Stimulated activated CD8-positive, alpha-beta memory T cell treated with anti-CD3 and anti-CD28 coated beads, Interleukin-15, amount 100 ng/mL, for 1 hour (primary cell): ENCODE measurements at places on chromosomes 3 and 15.

GRCh38 chr3:119160361-119160760 is 13.0 kb upstream of the UPK1B start:
- DNase-seq = no peak

DNA sequence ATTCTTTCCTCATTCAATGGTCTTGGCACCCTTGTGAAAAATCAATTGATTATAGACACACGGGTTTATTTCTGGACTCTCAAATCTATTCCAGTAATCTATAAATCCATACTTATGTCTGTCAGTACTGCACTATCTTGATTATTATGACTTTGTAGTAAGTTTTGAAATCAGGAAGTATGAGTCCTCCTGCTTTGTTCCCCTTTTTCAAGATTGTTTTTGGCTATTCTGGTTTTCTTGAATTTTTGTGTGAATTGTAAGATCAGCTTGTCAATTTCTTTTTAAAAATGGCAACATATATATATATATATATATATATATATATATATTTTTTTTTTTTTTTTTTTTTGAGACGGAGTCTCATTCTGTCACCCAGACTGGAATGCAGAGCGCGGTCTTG is 32.3 kb upstream of the CFAP20DC start:
- DNase-seq = no peak

- DNase-seq = no peak
These were observed 29.1 kb downstream of the CRYGS start for GRCh38 chr3:186515125-186515524.

DNA sequence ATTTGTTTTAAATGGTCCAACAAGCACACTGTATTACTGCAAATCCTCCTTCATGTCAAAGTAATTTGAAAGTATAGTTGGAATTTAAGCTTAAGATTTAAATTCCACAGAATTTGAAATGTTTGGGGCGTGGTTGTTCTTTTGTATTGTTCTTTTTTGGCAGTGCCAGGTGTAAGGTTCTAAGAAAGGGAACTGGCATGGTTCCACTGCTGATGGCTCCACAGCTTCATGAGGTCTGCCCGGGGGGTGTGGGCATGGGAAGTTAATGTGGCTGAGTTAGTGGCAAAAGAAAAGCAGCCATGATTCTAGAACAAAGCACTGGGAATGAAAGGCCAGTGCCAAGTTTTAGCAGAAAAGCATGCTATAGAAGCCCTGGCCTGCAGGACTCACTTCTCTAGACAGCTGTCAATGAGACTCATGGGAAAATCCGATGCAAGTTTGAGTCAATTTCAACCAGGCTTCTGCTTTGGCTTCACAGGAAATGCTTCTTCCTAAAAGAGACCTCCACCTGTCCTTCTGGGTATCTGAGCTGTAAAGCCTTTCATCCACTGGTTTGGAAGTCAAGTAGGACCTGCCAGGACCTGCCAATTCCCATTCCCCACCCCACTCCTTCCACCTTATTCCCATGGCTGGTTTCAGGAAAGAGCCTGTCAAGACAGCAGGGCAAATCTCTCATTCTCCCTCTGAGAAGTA is 18.9 kb downstream of the CDCP1 start:
- no peak for DNase-seq

- no peak for DNase-seq
These were observed 90.9 kb downstream of the TP63 start for GRCh38 chr3:189721873-189722665.

GRCh38 chr15:27043770-27044169 is 72.8 kb downstream of the GABRG3 start:
- DNase-seq = no peak

- DNase-seq = no peak
These were observed 28.0 kb upstream of the DCLK3 start for GRCh38 chr3:36792342-36792741.

GRCh38 chr3:175192536-175192935 is 333.4 kb downstream of the NAALADL2 start:
- no peak for DNase-seq

GRCh38 chr3:125006291-125006731 is 49.5 kb downstream of the HEG1 start:
- DNase-seq = no peak

DNA sequence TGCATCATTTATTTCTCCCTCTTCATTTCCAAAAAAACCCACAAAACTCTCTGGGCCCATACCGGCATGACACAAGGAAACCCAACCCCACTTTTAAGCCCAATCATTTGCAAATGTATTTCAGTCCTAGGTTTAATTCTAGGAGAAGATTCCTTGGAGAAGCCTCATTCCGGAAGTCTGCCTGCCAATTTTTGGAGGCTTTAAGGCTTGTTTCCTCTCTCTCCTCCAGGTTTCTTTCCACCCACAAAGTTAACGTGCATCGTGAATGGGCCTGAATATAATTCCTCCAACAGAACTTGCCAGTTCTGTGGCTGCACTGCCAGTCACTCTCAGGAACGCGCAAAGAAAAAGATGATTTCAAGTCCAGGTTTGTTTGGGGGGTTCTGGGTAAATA is 69.9 kb upstream of the FOXP1 start:
- DNase-seq = no peak

DNA sequence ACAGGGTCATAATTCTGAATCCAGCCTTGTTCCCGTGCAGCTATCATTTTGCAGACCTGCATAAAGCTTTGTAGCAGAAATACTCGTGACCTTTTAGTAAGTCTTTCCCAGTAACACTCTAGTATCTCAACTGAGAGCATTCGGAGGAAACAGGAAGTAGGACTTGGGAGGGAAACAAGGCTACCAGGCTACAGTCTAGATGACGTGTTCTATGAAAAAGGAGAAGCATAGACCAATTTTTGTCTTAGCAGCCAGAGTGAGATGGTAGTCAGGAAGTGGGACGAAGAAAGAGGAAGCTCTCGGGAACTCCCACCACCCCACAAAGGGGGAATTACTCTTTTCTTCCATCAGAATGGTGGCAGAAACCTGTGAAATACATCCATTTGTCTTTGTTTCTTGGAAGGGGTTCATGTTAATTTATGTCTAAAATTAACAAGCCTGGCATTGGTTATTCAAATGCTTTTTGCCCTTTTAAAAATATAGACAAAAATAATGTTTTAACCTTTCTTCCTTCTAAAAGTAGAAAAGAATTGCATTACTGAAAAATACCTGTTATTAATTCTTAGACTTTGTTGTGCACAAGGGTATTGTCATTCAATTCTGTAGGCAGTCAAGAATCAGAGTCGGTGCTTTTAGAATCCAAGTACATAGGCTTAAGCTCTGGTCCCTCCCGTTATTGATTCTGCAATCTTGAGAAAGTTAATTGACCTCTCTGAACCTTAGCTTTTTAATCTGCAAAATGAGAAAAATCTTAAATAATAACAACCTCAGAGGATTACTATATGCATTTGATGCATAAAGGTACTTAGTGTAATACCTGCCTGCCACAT is 1.6 kb upstream of the SUCNR1 start:
- DNase-seq = no peak

DNA sequence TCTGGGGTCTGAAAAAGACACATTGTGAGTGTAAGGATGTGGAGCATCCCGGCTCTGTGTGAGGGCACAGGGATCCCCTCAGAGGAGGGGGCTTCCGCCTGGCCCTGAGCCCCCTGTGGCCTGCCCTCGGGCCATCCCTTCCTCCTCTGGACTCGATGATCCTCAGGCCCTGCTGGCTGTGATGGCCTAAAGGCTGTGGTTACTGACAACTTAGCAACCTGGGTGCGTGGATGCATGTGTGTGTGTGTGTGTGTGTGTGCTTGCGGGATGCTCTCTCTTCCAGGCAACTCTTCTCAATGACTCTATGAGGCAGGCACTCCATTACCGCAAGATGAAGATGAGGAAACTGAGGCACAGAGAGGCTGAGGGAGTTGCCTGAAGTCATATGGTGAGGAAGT is 66.0 kb downstream of the ASB7 start:
- no peak for DNase-seq

DNA sequence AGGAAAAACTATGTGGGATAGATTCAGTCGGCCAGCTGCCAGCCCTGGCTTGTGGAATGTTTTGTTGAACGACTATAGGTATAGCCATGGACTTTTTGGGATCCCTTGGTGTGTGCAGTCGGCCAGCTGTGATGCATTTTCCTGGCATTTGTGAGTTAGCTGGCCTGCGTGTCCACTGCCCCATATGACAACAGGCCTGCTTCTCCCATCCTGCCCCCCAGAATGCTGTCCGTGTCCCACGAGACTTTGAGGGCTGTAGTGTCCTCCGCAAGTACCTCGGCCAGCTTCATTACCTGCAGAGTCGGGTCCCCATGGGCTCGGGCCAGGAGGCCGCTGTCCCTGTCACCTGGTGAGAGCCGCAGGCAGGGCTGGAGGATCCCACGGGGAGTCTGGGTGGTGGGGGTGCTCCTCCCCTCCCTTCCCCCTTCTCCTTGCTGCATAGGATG is 23.6 kb downstream of the PTPN23 start:
- DNase-seq = no peak

DNA sequence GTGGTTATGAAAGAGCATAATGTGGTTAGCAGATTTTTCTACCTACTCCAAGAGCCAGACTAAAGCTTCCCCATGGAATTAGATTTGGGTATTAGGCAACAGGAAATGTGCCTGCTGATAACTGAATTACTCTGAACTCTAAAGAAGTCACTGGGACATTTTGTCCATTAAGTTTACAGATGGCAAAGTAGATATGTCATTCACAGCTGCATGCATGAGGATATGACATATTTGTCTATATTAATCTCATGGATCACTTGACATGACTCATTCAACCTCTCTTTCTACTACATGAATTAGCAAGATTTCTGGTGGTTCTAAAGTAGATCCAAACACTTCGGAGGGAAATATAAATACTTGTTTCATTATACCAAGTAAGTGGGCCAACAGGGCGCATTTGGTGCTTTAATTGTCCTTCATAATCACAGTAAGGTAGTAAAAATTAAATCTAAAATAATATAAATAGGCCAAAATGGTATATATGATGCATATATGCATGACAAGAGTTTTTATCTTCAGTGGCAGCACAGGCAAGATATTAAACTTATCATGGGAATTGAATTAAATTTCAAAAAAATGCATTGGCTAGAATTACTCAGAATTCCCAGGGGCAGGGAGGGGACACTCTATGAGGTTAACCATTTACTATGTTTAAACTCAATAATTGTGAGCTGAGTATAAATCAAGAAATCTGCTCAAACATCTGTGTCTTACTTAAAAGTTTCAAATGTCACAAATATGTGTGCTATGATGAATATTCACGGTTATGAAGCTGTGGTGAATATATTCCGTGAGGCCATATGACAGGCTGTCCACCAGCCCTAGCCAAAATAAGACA is 365.3 kb upstream of the KCNMB2 start:
- DNase-seq = no peak

GRCh38 chr15:85414495-85414894 is 34.1 kb downstream of the AKAP13 start:
- DNase-seq = no peak

GRCh38 chr3:27110020-27110419 is 259.2 kb downstream of the NEK10 start:
- no peak for DNase-seq
